ENCODE measurements at places on chromosomes 12 and 14.

GRCh38 chr12:124592050-124592449 lies 24.6 kb upstream of the NCOR2 start:
- no peak for DNase-seq

- DNase-seq, result no peak
Measured at GRCh38 chr14:100674897-100675619, 51.6 kb upstream of the DLK1 start.

DNA sequence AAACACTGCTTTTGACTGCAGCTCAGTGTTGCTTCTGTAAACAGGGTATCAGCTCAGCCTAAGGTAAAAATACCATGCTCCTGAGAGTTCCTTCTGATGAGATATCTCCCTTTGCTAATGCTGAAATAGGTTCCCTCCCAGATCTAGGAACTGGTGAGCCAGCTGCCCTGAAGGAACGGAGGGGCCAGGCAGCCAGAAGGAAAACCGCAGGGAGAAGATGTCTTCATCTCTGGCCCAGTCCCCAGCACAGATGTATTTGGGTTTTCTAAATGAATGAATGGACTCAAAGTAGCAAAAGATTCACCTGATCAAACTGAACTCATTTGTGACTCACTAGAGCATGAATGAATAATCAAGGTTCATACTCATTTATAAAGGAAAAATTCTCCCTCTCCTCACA lies 247.8 kb downstream of the MSRB3 start:
- no peak for DNase-seq

GRCh38 chr14:52154992-52155650 lies 86.3 kb upstream of the NID2 start:
- DNase-seq, result no peak

GRCh38 chr14:42335918-42336317 lies 729.2 kb downstream of the LRFN5 start:
- DNase-seq, result no peak

- DNase-seq, result no peak
Measured at GRCh38 chr14:96069421-96069820, 30.3 kb downstream of the C14orf132 start.

GRCh38 chr12:69726922-69727321 lies 11.7 kb upstream of the RAB3IP start:
- DNase-seq, result no peak

DNA sequence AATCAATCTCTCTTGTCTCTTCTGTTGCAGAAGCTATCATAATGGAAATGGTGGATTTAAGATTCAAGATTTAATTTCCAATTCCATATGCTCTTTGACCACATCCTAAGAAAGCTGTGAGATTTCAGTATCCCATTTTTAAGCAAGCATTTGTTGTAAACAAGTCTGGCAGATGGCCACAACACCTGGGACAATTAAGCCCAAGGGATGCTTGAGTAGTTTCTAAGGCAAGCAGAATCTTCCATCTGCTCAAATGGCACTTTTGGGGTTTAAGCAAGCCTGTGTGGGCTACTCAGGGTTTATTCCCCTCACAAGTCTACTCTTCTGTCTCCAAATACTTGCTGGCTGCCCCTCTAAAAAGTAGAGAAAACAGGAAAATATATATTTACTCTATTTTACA lies 304.7 kb upstream of the SYT1 start:
- DNase-seq, result no peak

GRCh38 chr12:55250944-55251343 lies 6.5 kb downstream of the OR6C74 start:
- no peak for DNase-seq

- DNase-seq, result no peak
Measured at GRCh38 chr12:112574896-112575558, 156.3 kb downstream of the PTPN11 start.

DNA sequence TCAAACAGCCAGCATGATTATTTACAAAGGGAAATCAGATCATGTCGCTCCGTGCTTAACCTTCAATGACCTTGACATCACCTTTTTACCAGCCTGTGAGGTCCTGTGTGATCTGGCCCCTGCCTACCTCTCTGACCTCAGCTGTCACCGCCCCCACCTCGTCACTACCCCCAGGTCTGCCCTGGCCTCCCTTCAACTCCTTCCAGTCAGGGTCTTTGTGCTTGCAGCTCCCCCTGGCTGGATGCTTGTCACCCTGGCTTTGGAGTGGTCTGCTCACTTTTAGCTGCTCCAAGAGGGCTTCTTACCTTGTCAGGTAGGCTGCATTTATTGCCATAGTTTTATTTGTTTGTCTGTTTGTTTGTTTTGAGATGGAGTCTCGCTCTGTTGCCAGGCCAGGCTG lies 8.2 kb upstream of the MAX start:
- no peak for DNase-seq

DNA sequence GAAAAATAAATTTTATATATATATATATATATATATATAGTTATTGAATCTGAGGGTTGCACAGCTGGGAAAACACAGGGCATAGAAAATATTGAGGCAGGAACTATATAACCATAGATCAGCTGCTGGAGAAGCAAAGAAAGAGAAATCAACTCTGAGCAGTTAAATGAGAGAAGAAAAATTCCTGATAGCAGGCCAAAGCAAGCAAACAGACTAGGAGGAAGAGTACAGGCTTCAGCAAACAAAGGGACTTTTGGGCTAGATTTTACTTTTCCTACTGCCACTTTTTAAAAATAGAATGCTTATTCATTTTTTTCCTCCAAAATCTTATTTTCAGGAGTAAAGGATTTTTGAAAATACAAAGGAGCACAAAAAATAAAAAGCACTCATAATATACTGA lies 216.0 kb upstream of the PRKD1 start:
- DNase-seq, result no peak

DNA sequence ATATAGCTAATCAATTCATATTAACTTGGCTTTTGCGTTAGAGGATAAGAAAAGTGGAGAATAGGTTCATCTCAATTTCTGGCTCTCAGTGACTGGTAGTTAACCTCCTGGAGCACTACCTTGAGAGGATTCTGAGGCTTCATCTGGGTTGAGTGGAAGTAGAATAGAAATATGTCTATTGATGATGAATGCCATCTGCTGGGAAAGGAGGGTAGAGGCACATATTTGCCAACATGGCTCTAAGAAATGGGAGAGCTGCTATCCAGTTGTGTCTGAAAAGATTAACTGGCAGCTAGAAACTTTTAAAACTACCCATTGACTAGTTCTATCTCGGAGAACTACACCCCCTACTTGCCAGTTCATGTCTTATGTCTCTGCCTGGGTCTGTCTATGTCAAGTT lies 530.1 kb downstream of the NRXN3 start:
- no peak for DNase-seq

DNA sequence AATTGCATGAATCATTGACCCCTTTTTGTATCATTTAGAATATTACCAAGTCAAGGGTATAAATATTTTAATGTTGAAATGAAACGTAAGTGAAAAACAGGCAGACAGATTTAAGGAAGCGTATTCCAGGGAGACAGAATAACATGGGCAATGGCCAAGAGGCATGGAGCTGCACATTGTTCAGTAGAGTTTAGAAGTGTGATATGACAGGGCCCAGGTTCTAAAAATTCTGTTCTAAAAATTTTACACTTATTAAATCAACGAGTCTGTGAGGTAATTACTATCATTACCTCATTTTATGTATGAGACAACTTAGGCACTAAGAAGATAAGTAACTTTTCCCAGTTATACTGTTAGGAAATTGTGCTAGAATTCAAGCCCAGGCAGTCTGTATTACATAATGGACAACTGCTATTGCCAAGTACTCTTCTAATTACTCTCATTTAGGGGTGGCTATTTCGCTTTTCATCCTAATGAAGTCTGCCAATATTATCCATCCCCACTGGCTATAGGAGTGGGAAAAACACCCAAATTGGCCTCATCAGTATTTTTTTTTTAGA lies 103.2 kb upstream of the NAV3 start:
- DNase-seq, result no peak

DNA sequence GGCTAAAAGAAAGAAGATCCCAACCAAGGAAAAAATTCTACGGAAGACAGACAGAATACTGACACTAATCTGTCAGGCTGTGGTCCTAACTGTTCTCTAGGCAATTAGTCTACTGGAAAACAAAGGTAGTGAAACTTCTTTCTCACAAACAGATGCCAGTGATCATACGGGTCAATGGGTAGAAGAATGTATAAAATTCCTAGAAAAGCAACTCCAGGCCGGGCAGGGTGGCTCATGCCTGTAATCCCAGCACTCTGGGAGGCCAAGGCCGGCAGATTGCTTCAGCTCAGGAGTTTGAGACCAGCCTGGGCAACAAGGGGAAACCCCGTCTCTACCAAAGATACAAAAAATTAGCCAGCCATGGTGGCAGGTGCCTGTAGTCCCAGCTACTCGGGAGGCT lies 64.8 kb downstream of the HECTD4 start:
- DNase-seq, result no peak

- DNase-seq, result peak; percentile 34
Measured at GRCh38 chr12:57842342-57843294, 3.9 kb downstream of the CTDSP2 start.

GRCh38 chr12:3777206-3777809 lies 24.4 kb upstream of the CRACR2A start:
- peak; percentile 36 for DNase-seq

DNA sequence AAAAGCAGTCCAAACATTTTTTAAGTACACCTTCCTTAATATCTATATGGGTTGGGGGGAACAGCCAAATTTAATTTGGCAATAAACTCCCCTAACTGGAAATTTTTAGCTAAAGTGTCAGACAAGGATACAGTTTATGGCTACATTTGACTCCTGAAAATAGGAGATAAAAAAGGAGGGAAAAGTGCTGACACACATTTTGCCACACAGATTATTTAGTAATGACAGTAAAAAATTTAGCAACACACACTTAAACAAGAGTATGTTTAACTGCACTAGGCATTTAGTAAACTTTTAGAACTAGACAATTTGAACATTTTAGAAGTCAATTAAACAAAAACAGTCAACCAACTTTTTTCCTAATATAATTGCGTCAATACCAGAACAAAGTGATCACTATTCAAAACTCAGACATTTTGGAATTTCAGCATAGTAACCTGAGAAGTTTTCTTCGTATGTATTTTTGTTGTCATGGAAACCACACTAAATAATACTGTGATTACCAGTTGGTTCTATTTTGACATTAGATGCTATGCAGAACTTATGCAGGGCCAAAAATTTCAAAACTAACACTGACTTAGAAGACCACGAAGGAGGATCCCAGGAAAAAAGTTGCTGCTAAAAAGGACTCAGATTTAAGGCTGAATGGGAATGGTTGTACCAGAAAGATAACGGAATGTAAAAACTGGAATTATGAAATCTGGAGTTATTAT lies 13.4 kb downstream of the GMFB start:
- DNase-seq, result no peak

- no peak for DNase-seq
Measured at GRCh38 chr12:3141339-3142321, 64.5 kb downstream of the TSPAN9 start.

DNA sequence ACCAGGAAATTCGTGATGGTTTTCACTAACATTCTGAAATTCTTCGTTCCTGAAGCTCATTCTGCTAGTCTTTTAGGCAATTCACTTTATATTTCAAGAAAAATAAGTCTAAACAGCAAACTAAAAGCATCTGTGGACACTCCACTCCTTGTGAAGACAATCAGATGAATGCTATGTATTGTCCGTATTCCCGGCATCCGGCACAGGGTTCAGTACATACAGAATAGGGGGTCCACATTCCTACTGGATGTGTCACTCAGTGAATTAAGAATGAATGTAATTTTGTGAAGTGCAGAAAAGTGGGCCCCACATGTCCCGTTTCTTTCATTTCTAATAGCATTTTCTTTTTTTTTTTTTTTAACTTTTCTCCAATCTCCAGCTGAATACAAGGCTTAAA lies 241.3 kb downstream of the GRIN2B start:
- DNase-seq, result no peak

- no peak for DNase-seq
Measured at GRCh38 chr12:65529771-65530435, 251.4 kb downstream of the MSRB3 start.

- no peak for DNase-seq
Measured at GRCh38 chr12:121990692-121991603, 30.7 kb upstream of the BCL7A start.

DNA sequence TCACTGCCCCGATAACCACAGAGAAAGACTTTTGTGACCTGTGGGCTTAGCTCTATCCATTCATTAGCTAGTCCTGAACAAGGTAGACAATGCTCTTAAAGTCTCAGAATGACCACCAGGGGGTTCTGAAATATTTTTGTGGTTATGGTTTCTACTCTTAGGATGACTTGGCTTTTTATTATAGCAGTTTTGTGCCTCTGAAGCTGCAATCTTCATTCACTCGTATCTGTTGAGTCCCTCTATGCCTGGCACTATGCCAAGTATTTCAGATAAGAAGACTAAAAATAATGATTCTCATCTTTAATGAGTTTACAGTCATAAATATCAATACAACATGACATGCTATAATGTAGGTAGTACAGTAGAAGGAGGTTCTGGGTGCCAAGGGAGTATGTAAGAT lies 130.8 kb upstream of the TRHDE start:
- DNase-seq, result no peak

GRCh38 chr12:50110762-50111351 lies 1.2 kb upstream of the COX14 start:
- DNase-seq, result no peak

- DNase-seq, result no peak
Measured at GRCh38 chr14:94041551-94042346, 15.6 kb downstream of the OTUB2 start.

- DNase-seq, result no peak
Measured at GRCh38 chr14:91888641-91889476, 21.5 kb upstream of the TC2N start.

DNA sequence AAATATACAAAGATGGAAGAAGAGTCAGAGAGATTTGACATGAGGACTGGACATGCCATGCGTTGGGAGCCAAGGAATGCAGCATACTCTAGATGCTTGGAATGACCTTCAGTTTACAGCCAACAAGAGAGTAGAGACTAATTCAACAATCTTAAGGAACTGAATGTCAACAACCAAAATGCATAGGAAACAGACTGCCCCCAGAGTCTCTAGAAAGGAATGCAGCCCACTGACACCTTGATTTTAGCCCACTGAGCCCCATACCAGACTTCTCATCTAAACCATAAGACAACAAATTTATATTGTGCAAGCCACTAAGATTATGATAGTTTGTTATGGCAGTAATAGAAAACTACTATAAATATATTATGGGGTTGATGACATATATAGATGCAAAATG lies 611.2 kb downstream of the RPS29 start:
- DNase-seq, result no peak

- no peak for DNase-seq
Measured at GRCh38 chr12:3607039-3607720, 116.2 kb downstream of the PRMT8 start.

- no peak for DNase-seq
Measured at GRCh38 chr12:121451961-121452339, 52.0 kb downstream of the RNF34 start.
